ENCODE measurements at places on chromosomes 1 and 21.

DNA sequence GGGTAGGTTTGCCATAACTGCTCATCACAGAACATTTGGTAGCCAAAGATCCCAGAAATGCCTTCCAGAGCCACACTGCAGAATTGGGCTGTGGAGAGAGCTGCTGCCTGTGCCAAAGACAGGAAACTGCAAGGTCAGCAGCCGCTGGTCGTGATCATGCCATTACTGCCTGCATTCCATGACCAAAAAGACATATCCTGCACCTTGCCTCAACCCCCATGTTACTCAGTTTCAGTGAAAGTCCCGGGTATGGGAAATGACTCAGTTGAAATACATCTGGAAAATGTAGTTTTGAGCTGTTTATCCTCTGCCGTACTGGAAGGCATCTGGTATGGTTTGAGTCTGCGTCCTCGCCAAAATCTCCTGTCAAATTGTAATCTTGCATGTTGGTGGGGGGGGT, 161.7 kb downstream of the FCRL5 start:
- no peaks in the 10 kb centered on the region for H3K4me1 ChIP-seq
- H3K27me3 ChIP-seq: no peaks in the 10 kb centered on the region
- H3K36me3 ChIP-seq: no peaks in the 10 kb centered on the region
- DNase-seq: peak; percentile 54
- H3K4me3 ChIP-seq: no peak overlapping the region
- no peak overlapping the region for H3K27ac ChIP-seq

DNA sequence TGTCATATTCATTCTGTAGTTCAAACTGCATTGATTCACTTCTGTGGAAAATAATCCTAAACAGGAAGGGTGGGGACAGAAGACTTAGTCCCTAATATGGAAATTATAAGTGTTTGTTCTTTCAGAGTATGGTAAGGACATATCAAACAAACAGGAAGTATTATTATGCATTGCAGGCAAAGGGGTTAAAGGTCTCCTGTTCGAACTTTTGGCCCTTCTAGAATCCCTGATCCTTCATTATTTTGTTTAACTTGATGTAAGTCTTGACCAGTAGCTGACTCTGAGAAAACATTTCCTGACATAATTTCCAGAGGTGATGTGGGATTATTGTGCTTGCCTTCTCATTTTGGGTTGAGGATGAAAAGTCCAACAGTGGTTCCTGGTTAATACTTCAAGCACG, 215.4 kb upstream of the ADGRL2 start:
- H3K4me3 ChIP-seq: no peak overlapping the region
- no peak for DNase-seq
- no peaks in the 10 kb centered on the region for H3K4me1 ChIP-seq
- H3K36me3 ChIP-seq: no peaks in the 10 kb centered on the region
- no peaks in the 10 kb centered on the region for H3K27me3 ChIP-seq

GRCh38 chr1:203537806-203538464, 44.0 kb downstream of the OPTC start:
- no peak overlapping the region for H3K4me3 ChIP-seq
- H3K27ac ChIP-seq: no peak overlapping the region
- no peaks in the 10 kb centered on the region for H3K36me3 ChIP-seq
- DNase-seq: no peak
- no peaks in the 10 kb centered on the region for H3K27me3 ChIP-seq

GRCh38 chr21:44329086-44329889, 9.9 kb downstream of the CFAP410 start:
- H3K27ac ChIP-seq: no peak overlapping the region
- H3K4me3 ChIP-seq: no peak overlapping the region
- H3K4me1 ChIP-seq: no peaks in the 10 kb centered on the region
- H3K36me3 ChIP-seq: peaks cover 2% of the 10 kb centered on the region
- no peak for DNase-seq

DNA sequence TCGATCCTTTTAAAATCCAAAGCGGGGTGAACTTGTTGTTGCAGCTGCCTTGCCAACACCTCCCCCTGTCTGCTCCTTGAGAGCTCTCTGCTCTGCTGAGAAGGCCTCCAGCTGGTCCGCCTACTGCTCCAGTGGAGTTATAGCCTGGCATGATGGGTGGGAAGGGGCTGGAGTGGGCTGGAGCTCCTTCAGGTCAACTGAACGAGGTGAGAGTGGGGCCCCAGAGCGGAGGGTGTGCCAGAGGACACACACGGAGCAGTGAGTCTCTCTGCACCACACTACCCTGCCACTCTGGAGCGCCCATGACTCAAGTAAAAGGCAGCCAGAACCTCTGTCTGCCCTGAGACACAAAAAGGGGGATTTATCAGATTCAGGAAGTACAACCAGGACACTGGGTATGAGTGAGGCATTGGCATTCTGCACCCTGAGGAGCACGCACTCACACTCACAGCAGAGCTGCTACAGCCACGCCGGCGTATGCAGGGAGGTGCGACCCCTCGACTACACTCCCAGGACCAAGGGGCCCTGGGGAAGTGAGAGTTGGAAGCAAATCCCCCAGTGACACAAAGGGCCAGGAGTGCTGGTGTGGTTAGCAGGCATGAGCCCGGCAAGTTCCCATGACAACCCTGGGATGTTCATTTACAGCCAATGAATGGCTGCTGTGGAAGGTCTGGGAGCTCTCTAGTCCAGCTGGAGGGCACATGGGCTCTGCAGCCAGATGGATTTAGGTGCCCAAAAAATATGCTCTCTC, 28.0 kb upstream of the EVA1B start:
- H3K4me3 ChIP-seq: no peak overlapping the region
- peaks cover 17% of the 10 kb centered on the region for H3K36me3 ChIP-seq
- no peak overlapping the region for H3K27ac ChIP-seq
- peak; percentile 49 for DNase-seq

DNA sequence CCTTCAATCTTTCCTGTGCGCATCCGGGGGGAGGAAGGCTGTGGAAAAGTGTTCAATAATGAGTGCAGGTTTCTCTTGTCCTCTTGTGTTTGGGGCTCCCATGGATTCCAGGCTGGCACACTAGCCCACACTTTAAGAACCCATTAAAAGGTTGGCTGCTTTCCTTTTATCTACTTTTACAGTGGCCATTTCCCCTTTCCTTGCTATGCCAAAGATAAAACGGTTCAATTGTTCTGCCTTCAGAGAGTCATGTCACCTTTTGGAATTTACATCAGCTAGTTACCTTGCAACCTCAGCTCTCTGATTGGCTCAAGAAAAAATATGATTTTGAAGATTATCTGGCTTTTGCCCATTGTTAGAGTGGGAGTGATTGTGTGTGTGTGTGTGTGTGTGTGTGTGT, 182.3 kb downstream of the SDCCAG8 start:
- no peaks in the 10 kb centered on the region for H3K27me3 ChIP-seq
- no peaks in the 10 kb centered on the region for H3K4me1 ChIP-seq
- DNase-seq: peak; percentile 3
- no peak overlapping the region for H3K27ac ChIP-seq
- H3K36me3 ChIP-seq: no peaks in the 10 kb centered on the region

DNA sequence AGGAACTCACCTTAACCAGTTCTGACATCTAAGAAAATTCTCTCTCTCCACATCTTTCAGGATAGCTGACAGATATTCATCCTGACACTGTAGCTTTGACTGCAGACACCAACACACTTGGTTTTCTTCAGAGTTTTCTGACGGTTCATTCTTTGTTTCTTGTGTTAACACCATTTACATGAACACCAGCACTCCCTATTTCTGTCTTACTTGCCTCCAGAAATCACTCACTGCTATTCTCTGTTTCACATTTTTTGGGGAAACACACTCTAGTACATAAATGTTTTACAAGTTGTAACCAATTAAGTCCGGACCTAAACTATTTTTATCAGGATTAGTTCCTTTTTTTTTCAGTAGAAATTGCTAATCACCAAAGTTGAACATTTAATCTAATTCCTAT, 15.4 kb downstream of the FLVCR1 start:
- no peak for DNase-seq
- H3K27me3 ChIP-seq: no peaks in the 10 kb centered on the region
- H3K27ac ChIP-seq: no peak overlapping the region
- H3K36me3 ChIP-seq: peaks cover 8% of the 10 kb centered on the region

DNA sequence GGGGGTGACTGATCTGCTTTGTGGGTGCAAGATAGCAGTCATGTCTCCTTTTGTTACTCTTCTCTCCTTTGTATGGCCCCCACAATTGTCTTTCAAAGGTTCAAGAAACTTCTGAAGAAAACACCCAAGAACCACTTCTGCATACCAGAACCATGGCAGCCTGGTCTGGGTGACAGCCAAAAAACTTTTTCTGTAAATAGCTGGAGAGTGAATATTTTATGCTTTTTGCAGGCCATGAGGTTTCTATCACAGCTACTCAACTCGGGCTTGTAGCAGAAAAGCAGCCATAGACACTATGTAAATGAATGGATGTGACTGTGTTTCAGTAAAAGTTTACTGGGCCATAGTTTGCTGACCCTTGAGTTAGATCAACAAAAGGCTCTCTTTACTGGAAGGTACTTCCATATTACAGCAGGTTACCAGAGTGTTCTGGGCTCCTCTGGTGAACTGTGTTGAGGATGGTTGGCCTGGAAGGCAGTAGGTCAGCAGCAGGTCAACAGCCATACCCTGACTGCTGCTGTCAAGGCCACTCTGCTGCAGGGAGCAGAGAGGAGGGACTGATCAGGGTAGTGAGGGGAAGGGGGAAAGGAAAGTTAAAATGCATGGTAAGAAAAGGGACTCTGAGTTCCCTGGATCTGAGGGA, 116.4 kb downstream of the GDAP2 start:
- DNase-seq: no peak
- no peaks in the 10 kb centered on the region for H3K36me3 ChIP-seq
- H3K4me1 ChIP-seq: no peaks in the 10 kb centered on the region
- no peaks in the 10 kb centered on the region for H3K27me3 ChIP-seq

GRCh38 chr1:65211331-65211730, 63.3 kb downstream of the AK4 start:
- no peak overlapping the region for H3K4me3 ChIP-seq
- no peaks in the 10 kb centered on the region for H3K27me3 ChIP-seq
- no peaks in the 10 kb centered on the region for H3K4me1 ChIP-seq
- DNase-seq: no peak
- H3K27ac ChIP-seq: no peak overlapping the region

DNA sequence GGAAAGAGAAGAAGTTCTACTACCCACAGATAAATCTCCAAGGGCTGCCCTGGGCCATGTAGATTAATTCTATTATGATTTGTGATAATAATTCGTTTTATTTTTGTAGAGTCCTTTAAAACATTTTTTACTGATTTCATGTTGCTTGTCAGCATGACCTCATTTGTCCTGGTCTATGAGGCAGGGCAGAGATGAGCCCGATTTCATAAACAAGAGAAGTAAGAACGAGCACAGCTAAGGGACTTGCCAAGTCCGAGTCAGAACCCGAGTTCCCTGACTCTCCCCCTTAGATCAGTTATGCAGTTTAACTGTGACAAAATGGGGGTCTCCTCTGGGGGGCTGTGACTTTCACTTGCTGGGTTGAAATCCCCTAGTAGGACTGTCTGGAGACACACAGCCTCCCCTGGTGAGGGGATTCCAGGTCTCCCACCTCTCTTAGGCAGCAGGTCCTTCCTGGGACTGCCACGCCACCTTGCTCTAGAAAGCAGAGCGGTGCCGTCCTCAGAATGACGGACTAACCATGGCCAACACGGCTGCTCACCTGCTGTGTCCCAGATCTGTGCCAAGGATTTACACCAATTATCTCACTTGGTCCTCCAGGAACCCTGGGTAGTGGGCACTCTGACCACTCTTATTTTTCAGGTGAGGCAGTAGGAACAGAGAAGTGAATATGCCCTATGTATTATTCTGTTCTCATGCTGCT, 31.0 kb upstream of the SOX13 start:
- H3K27ac ChIP-seq: no peak overlapping the region
- H3K4me1 ChIP-seq: no peaks in the 10 kb centered on the region
- no peak overlapping the region for H3K4me3 ChIP-seq
- no peaks in the 10 kb centered on the region for H3K36me3 ChIP-seq

GRCh38 chr1:18452550-18452949, 28.2 kb upstream of the KLHDC7A start:
- peaks cover 1% of the 10 kb centered on the region for H3K4me1 ChIP-seq
- DNase-seq: peak; percentile 64
- H3K4me3 ChIP-seq: no peak overlapping the region
- H3K27ac ChIP-seq: no peak overlapping the region
- H3K27me3 ChIP-seq: no peaks in the 10 kb centered on the region
- no peaks in the 10 kb centered on the region for H3K36me3 ChIP-seq

DNA sequence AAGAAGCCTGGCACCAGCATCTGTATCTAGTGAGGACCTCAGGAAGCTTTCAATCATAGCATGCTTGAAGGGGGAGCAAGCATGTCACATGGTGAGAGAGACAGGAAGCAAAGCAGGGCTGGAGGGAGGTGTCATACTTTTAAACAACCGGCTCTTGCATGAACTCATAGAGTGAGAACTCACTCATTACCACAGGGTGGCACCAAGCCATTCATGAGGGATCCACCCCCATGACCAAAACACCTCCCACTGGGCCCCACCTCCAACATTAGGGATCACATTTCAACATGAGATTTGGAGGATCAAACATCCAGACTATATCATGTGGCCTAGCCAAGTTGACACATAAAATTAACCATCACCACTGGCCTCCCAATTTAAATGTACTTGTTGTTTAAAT, 125.1 kb upstream of the KCND3 start:
- no peaks in the 10 kb centered on the region for H3K27me3 ChIP-seq
- H3K4me1 ChIP-seq: no peaks in the 10 kb centered on the region
- DNase-seq: peak; percentile 45
- no peaks in the 10 kb centered on the region for H3K36me3 ChIP-seq
- H3K4me3 ChIP-seq: no peak overlapping the region

DNA sequence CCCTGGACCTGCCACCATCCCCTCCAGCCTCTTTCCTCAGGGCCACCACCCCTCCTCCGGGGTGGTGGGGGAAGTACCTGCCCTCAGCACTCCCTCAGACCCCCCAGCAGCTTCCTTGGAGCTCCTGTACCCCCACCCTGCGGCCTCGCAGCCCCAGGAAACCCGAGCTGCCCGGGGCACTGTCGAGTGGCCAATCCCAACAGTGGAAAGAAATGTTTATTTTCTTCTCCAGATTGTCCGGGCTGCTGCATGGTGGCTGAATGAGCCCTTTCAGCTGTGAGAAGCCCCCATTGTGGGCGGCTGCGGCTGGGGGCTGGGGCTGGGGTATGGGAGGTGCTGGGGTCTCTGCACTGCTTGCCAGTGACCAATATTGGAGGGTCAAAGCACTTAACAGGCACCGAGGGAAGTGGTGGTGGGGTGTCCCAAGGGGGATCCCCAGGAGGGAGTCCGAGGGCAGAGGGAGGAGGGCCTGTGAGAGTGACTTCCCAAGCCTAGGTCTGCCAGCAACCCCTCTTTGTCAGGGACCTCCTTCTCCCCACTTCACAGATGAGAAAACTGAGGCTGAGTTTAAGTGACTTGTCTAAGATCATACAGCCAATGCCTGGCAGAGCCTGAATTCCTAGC, 25.2 kb downstream of the RUNX3 start:
- H3K27ac ChIP-seq: no peak overlapping the region
- H3K36me3 ChIP-seq: no peaks in the 10 kb centered on the region
- no peaks in the 10 kb centered on the region for H3K27me3 ChIP-seq
- DNase-seq: no peak

DNA sequence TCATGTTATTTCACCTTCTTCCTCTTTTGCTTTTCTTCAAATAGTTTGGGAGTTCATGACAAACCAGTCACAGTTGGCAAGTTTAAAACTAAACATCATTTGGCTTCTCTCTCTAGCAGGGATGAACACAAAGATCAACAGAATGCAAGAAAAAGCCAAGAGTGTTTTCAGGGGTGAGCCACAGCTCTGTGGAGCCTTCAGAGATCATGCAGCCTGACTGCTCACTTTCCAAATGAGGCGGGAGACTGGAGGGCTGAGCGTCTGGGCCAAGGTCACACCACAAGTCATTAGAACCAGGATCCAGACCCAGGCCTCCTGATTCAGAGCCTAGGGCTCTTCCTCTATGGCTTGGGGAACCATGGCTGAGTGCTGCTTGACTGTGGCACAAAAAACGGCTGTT, 2.7 kb downstream of the DPT start:
- H3K27ac ChIP-seq: no peak overlapping the region
- H3K27me3 ChIP-seq: no peaks in the 10 kb centered on the region
- no peaks in the 10 kb centered on the region for H3K36me3 ChIP-seq
- H3K4me3 ChIP-seq: no peak overlapping the region
